Ecto neural progenitor cell (in vitro differentiated cells): ENCODE measurements at places on chromosomes 13 and 19.

DNA sequence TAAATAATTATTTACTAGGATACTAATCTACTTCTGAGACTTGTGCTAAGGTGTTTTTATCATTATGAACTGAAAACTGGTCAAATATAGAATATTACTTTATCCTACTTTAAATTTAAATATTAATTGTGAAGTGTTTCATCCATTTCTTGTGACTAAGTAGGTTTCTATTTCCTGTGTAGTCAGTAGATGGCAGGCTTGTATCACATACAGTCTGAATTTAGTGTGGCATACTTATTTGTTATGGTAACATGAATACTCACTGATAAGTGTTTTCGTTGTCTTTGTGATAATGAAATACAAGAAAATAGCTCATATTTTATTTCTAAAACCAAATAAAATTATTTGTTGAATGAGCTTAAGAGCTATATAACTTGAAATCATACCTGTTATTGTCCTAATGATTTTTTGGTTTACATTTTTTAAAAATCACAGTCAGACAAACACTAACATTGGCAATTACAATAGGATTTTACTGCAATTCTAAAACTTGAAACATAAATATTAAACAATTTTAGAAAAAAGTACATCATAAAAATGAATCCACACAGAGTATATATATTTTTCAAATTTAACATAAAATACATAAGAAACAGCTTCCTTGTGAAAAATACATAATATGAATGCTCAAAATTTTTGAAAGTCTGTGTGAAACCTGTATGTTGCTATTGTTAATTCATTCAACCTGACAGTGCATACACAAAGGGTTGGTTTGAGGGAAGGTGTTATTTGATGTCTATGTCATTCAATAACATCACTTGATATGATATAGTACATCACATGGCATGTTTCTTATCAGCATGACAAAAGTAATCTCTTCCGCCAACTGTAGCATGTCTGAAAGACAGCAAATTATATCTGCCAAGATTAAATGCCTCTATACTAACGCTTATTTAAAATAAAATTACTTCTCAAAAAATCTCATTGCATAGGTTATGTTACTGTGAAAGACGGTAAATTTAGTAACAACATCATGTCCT, 904.8 kb upstream of the PCDH20 start:
- DNase-seq, result no peak

DNA sequence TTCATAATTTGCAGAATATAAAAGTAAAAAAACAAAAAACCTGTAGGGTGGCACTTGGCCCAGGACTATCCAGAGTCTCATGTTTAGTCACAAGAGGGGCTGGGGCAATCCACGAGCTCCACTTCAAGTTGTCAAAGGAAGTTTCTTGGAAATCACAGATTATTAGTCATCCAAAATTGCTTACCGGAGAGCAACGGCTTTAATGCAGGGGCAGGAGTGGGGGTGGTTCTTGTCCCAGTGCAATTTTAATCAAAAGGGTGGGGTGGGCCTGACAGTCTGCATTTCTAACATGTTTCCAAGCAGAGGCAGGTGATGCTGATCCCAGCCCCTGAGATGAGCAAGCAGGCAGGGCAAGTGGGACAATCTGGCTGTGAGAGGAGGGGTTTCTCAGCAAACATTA, 233.9 kb downstream of the ABCC4 start:
- no peak for DNase-seq

DNA sequence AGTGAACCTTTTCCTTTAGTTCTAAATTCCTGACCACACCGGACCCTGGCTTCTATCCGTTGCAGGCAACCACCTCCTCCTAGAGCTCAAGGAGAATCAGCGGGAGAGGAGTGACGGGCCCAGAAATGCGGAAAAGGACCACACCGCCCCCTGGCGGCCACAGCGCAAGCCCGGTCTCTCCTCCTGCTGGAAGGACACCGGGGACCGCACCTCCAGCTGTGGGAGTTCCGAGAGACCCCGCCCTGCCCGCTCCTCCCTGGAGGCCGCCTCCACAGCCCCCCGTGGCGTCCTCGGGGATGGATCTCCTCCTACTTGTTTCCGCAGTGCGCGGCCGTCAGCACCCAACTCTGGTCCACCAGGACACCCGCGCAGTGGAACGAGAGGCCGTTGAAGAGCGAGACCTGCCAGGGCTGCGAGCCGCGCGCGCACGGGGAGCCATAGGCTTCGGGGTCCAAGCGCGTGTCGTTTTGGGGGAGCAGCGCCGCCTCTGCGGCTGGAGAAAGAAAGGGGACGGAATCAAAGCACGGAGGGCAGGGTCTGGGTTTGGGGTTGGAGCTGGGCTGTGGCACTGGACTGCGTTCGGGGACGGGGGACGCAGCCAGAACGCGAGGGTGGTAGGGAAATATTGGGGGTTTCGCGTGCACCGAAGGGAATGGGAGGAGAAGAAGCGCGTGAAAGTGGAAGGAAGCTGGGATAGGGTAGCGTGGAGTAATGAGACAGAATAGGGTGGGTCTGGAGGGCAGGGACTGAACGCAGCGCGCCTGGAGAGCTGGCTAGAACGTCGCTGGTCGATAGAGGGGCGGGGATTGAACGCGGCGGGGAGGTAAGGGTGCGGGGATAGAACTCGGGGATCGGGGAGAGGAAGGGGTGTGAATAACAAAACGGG, 2.5 kb downstream of the KLK10 start:
- DNase-seq, result peak; percentile 85

DNA sequence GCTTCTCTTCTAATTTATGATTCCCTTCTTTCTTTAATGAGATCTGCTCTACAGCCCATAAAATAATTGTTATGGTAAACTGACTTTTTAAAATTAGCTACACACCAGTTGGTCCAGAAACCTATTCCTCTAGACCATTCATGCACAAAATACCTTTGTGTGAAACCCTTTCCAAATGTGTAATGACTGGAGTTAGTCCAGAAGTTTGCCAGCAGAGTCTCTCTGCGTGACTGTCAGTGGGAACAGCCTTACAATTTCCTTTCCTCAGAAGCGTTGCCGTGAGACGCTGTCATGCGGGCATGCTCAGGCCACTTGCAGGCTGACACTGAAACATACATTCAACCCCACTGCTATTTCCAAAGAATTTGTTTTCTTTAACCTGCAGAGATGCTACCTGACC, 965.2 kb downstream of the PCDH9 start:
- DNase-seq, result no peak

DNA sequence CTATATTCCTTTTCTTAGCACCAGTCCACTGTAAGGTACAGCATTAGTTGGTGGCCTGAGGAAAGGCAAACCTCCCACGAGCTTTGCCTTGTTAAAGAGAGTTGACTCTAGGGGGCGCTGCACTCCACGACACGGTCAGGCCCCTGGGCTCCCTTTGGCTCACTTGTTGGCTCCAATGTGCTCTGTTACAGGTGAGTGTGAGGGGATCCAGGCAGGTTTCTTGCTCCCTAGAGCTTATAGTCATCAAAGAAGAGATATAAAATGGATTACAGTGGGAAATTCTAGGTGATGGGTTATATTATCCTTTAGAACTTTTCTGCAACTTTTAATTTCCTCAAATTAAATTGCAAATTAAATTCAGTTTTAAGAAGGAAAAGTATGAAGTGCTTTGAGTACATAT, 3.7 kb downstream of the WDR87 start:
- DNase-seq, result peak; percentile 86

- DNase-seq, result no peak
Measured at GRCh38 chr13:93473441-93474270, 247.0 kb downstream of the GPC6 start.

- no peak for DNase-seq
Measured at GRCh38 chr19:56991912-56992311, 127.9 kb upstream of the USP29 start.

DNA sequence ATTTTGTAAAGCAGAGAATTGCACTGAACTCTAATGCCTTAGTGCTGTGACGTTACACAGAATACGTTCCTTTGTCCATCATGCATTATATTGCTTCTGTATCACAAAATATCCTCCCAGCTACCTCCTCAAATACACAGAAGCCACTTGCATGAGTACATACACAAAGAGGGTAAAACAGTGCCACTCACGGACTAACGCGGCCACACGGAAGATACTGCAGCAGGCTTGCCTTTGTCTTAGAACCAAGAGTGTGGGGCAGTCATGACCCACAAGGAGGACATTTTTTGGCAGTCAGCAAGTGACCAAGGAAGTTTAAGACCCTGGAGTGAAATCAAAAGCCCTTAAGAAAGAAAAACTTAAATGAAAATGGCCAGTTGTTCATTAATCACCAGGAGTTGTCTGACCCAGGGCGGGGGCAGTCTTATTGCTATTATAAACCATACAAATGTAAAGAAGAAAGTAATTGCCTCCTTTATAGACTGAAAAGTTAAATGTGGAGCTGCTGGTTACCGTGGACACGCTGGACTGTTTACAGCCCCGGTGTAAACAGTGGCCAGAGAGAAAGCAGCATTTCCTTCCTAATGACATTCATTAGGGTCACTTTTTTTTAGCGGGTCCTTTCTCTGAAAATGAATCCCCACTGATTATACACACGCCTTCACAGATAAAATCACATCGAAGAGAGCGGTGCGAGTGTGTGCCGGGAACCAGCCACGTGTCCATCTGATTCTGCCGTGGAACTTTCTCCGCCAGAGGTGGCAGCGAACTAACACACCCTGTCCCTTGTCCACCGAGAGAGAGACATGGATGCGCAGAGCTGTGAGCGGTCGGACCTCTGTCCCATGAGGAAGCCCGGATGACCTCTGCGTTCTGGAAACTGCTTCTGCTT, 66.8 kb downstream of the SOX1 start:
- DNase-seq, result peak; percentile 32

DNA sequence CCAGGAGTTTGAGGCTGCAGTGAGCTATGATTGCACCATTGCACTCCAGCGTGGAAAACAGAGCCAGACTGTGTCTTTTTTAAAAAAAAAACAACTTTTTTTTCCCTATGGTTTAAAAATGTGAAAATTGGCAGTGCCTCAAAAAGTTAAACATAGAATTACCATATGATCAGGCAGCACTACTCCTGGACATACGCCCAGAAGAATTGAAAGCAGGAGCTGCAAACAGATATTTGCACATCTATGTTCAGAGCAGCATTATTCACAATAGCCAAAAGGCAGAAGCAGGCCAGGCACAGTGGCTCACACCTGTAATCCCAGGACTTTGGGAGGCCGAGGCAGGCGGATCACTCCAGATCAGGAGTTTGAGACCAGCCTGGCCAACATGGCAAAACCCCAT, 3.8 kb upstream of the RETN start:
- DNase-seq, result no peak

DNA sequence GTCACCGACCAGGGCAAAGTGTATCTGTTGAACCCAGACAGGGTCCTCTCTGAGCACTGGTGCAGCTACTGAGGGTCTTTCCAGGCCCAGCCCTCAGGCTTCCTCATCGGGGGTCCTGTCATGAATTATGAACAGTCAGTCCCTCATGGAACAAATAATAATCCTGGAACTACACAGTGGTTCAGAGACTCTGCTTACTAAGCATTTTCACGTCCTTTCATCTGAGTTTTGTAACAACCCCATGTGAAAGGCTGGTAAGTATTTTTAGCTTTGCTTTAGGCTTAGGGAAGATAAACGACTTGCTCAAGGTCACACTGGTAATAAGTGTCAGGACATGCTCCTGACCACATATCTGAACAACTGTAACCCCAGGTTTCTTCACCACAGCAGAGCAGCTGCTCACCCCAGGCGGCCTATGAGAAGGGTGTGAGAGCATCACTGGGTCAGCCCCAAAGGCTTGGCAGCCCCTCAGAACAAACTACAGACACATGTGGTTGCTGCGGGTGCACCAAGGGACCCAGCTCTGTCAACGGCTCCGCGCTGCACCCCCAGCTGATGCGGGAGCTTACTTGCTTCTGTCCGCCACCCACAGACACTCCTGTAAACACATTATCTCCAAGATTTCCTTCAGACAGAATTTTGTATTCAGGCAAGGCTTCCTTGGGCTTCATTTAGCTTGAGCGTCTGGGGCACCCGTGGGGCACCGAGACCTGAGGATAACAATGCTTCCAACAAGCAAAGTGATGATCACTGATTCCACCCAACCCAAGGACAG, 19.4 kb upstream of the GSX1 start:
- DNase-seq, result no peak

DNA sequence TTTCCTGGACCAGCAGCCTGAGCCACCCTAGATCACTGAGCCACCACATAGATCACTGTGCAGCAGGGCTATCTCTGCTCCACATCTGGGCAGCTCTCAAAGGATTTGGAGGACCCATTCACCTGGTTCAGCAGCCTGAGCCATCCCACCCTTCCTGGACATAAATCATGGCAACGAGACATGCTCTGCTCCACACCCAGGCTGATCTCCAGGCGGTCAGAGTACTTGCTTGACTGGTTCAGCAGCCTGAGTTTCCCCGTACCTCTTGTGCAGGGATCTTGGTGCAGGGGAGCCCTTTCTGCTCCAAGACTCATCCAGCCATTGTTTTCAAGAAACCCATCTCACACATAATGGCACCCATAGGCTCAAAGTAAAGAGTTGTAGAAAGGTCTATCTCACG, 195.3 kb downstream of the LIG4 start:
- DNase-seq, result no peak

GRCh38 chr13:43652760-43653159, 134.0 kb downstream of the ENOX1 start:
- no peak for DNase-seq

DNA sequence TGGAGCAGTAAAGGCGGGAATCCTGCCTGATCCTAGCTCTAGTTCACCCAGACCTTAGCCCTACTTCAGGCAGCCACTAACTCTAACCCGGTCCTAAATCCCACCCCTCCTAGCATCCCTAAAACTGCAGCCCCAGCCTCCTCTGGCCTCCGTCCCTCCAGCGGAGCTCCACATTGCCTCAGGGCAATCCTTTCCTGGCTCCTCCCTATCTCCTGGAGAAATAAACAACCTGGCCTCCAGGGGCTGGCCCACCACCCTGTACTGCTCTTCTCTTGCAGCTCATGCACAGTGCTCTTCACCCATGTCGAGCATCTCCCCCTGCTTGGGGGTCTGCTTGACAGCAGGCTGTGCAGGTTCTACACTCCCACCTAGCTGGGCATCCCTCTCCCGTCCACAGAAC, 6.7 kb downstream of the POU2F2 start:
- DNase-seq, result no peak

GRCh38 chr13:40966298-40966697, 52.8 kb downstream of the ELF1 start:
- no peak for DNase-seq

DNA sequence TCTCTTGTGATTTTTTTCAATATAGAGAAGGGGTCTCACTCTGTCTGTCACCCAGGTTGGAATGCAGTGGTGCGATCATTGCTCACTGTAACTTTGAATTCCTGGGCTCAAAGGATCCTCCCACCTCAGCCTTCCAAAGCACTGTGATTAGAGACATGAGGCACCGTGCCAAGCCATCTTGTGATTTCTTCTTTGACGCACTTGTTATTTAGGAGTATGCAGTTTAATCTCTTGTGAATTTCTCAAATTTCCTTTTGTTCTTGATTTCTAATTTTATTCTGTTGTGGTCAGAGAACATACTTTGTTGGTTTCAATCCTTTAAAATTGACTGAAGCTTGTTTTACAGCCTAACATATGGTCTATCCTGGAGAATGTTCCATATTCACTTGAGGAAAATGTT, 14.5 kb downstream of the IPO5 start:
- no peak for DNase-seq

GRCh38 chr13:59776924-59777690, 386.6 kb downstream of the DIAPH3 start:
- DNase-seq, result no peak
